ENCODE measurements at places on chromosomes 4 and X. TPM values are rescaled to one million over a fixed set of nuclear protein-coding genes. Genes with fewer than 3 reads are reported as not detected.
A peak's percentile ranks its signal among the peaks of the same experiment; 100 is the strongest.

The BTK gene
- 15.5 TPM for total RNA-seq

The TRIM61 gene
- 1.8 TPM for total RNA-seq

The SLC10A4 gene
- total RNA-seq: not detected

The NSG1 gene
- total RNA-seq: 2.4 TPM

DNA sequence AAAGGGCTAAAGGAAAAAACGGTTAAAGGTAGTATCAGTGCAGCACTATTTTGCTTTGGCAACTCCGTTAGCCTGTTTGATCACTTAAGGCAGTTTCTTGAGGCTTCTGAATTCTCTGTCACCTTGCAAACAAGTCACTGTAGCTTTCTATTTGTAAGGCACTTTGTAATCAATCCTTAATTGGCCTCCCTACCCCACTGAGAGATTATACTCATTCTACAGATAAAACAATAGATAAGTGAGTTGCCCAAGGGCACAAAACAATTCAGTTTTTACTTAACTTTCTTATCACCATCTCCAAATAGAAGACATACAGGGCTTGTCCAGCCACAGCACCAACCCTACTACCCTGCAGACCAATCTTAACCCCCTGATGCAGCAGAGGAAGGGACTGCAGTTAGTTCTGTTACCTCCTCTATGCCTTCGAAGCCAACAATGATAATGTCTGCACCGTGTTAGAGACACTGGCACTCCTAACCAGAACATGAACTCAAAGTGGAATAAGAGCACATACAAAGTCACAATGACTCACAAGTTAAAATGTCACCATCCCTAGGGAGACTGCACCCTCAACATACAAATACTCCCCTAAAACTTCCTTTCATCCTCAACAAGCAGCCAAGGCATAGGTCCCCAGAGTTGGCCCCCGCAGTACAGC is 1.7 kb downstream of the TMEM185A start:
- DNase-seq: no peak

GRCh38 chr4:77097611-77098010 is 21.8 kb upstream of the CCNI start:
- no peak for DNase-seq

- no peak for DNase-seq
Measured at GRCh38 chrX:112753116-112753515, 73.4 kb upstream of the LHFPL1 start.

DNA sequence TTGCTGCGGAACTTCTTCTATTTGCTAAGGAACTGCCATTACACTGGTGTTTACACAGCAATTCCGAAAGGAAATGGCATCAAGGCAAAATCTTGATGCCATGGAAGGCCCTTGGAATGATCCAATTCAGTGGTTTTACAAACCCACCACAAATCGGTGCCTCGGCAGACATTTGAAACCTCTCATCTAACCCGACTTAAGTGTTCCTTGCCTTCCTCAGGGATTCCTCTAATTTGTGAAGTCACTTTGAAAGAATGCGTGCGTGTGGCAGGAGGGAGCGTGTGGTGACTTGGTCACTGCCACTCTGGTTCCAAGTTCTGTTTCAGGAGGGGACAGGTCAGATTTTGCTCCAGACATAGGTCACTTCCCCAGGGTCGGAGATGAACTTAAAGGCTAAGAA is 4.8 kb downstream of the NOP14 start:
- DNase-seq: no peak

DNA sequence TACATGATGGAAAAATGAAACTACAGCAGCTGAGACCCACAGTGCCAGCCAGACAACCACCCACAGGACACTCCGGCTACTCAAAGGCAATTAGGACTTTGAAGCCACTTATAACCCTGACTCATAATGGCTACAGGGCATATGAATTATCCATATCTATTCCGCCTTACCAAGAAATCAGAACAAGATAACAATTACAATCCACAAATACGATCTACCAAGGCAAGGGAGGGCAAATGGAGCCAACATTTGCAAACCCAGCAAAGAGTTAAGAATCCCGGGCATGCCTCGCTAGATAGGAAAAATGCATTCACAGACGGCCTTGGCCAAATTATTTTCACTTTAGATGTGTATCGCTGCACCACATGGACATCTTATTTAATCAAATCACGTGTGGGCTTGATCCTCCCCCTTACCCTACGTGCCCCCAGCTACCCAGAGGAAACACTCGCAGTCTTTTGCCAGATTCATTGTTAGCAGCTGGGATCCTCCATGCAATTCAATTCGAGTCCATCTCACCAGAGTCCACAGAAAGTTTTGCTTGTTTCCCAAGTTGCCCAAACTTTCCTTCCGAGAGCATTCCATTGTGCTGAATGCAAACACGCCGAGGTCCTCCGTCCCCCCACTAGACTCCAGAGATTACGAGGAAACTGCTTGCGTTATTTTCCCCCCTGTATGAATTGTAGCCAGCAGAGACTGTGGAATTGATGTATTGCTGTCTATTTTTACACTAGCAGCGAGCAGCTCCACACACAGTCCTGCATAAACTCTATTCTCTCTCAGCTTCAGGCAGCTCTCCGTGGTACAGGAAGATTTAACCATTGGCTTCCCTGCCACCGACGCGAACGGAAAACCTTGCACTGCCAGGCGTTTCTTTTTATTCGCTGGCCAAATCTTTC is 1.2 kb downstream of the PPARGC1A start:
- peak; percentile 80 for DNase-seq

GRCh38 chr4:8053688-8054449 is 104.7 kb downstream of the ABLIM2 start:
- no peak for DNase-seq

- no peak for DNase-seq
Measured at GRCh38 chr4:15513545-15513944, 43.9 kb downstream of the CC2D2A start.

GRCh38 chrX:54248309-54248708 is 65.3 kb upstream of the FAM120C start:
- DNase-seq: peak; percentile 1

- DNase-seq: peak; percentile 99
Measured at GRCh38 chr4:152352622-152353116, 183.2 kb downstream of the FBXW7 start.

DNA sequence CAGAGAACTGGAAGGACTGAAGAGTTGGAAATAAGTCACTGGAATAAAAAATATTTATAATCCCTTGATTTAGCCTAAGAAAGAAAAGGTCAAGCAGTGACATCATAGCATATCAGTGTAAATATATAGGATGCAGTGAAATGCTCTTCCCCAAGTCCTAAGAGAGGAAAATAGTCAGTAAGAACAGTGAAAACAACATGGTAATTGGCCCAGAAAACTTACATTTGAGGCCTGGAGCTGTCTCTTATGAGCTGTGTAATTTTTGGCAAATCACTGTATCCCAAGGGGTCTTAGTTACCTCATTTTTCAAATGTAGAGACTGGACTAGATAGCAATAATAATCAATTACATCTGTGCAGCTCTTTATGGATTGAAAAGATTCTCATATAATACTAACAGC is 255.7 kb upstream of the AR start:
- DNase-seq: no peak

DNA sequence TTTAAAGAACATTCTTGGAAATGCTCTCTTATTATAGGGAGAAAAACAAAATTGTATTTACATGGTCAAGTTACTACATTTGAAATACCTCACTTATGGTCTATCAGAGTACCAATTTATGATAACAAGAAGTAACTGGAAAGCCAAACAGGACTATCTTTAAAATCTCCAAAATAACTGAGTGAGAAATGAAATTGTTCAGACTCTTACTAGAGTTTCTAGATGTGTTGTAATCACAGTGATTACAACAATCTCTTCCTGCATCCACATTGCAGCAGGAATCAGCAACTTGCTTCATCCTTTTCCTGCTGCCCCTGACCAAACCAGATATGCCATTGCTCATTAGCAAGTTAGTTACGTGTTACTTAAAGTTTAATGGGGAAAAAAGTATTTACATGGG is 245.2 kb upstream of the SMIM31 start:
- DNase-seq: peak; percentile 79

DNA sequence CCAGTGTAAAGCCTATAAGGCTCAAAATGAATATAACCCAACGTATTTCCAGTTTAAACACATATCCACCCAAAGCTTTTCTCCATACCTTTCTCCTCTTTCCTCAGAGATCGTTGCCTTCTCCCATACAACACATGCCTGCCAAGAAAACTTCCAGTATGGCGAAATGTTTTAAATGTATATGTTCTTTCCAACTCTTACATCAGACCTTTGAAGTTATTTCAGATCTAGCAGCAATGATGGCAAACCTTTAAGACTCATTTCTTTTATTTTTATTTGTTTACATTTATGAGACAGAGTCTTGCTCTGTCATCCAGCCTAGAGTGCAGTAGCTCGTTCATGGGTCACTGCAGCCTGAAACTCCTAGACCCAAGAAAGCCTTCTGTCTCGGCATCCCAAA is 265.4 kb downstream of the BMPR1B start:
- DNase-seq: peak; percentile 11

DNA sequence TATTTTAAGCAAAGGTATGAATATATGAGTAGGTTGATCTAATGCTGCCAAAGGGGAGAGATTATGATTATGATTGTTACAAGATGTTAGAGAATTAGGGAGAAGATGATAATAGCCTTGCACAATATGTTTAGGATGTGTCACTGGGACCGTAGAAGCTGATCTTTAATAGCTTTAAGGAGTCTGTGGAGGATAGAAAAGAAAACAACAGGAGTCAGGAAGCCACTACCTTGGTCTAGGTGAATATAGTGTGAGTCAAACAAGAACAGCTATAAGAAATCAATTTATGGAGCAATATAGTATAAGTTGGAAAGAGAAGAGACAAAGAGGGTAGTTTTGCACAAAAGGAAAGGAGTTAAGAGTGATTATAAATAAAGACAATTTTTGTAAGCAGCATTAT is 232.7 kb downstream of the FSTL5 start:
- DNase-seq: no peak

- peak; percentile 50 for DNase-seq
Measured at GRCh38 chrX:40278340-40279090, 180.8 kb upstream of the BCOR start.

DNA sequence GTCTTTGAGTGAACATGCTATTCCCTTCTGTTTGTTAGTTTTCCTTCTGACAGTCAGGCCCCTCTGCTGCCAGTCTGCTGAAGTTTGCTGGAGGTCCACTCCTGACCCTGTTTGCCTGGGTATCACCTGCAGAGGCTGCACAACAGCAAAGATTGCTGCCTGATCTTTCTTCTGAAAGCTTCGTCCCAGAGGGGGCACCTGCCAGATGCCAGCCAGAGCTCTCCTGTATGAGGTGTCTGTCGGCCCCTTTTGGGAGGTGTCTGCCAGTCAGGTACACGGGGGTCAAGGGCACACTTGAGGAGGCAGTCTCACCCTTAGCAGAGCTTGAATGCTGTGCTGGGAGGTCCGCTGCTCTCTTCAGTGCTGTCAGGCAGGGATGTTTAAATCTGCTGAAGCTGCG is 456.9 kb upstream of the HTR2C start:
- DNase-seq: no peak

GRCh38 chr4:172818901-172819300 is 349.7 kb upstream of the GALNT7 start:
- no peak for DNase-seq

GRCh38 chr4:3529363-3529762 is 2.9 kb downstream of the LRPAP1 start:
- DNase-seq: no peak

GRCh38 chr4:25552580-25553271 is 102.9 kb upstream of the SLC34A2 start:
- DNase-seq: peak; percentile 61

- DNase-seq: no peak
Measured at GRCh38 chrX:111119341-111119740, 23.4 kb downstream of the PAK3 start.

DNA sequence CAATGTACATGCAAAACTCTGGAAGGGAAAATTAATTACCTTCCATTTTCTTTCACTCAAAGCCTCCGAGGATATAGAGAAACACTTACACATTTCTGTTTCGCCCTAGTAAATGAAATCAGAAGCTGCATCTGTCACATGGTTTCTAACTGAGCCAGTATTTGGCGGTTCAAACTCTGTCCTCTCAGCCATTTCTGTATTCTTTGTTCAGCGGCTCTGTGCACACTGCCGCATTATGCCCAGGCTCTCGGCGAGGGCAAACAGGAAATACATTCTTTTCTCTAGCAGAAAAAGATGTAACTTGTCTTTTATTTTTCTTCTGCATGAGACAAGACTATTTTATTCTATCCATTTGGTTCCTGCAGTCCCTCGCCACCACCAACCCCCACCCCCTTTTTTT is 71.4 kb upstream of the GPM6B start:
- DNase-seq: no peak

DNA sequence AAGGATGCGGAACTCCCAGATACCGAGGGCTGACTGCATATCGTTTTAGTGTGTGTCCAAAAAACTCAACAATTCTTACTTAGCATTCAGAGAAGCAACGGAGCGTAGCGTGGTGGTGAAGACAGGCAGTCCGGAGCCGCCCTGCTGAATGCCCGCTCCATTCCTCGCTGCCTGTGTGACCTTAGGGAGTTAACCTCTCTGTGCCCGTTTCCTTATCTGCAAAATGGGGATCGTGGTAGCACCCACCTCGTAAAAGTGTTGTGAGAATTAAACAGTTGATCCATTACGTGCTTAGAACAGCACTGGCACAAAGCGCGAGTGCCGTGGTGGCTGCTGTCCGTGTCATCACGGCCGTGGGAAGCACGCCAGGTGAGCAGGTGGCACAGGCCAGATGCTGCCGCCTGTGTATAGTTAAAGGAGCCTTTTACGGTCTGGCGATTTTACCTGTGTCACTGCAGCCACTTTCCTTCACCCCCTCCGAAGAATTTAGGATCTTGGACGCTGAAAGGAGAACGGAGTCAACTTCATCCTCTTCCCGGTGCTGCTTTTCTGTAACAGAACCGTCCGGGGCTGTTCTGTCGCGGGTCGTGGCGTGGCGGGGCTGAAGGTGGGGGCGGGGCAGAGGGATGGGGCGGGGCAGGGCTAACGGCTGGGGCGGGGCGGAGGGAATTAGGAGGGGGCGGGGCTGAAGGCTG is 885 bp downstream of the CCDC110 start:
- peak; percentile 63 for DNase-seq

Data from lung (tissue), 17 donors.